Mesendoderm (in vitro differentiated cells): ENCODE measurements at places on chromosomes 5 and 9.

- no peak for DNase-seq
Observed at GRCh38 chr5:141586246-141586645, 32.6 kb downstream of the DIAPH1 start.

DNA sequence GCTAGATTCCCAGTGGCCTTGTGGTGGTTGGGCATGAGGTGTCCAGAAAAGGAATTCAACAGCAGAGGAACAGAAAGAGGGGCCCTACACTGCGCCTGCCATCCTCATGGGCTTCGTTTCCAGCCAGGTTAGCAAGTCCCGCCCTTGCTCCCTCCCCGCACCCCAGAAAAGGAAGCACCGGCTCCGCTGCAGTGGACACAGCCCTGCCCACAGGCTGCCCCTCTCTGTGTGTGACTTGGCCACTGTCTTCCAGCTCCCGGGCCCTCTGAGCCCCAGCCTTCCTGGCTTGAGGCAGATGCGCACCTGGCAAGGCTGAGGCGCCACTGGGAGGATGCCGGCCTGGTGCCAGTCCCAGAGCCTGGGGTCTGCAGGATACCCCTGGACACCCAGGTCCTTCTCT lies 305.0 kb upstream of the IRX4 start:
- no peak for DNase-seq

DNA sequence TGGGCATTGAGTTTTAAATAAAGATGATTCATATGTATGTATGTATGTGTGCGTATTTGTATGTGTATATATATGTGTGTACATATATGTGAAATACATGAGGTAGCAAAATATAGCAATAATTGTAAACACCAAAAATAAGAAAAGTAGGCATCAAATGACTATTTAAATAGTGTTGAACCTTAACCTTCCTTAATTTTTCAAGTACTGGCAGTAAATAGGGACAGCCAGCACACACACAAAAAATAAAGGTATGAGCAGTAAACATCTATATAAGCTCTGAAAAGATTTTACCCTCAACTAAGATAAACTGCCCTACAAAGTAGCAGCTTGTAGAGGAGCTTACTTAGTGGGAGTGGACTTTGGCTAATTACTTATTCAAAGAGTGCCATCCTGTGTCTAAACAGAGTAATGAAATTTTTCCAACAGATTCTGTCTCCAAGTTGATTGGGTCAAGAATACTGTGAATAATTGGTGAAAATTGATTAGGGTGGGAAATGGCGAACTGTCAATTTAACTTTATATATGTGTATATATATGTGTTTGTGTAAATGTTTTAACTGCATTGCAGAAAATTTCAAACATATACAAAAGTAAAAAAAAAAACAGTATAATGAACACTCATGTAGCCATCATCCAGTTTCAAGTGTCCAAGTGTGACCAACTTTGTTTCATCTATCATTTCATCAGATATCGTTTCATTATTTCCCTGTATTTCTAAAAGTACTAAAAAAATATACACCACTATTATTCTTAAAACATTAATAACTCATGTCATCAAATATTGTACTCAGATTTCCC lies 2.0 kb upstream of the ADAMTS6 start:
- peak; percentile 79 for DNase-seq

- DNase-seq, result peak; percentile 79
Observed at GRCh38 chr9:121861501-121862180, 210.2 kb downstream of the DAB2IP start.

GRCh38 chr5:144352732-144353317 lies 182.2 kb downstream of the KCTD16 start:
- DNase-seq, result no peak

DNA sequence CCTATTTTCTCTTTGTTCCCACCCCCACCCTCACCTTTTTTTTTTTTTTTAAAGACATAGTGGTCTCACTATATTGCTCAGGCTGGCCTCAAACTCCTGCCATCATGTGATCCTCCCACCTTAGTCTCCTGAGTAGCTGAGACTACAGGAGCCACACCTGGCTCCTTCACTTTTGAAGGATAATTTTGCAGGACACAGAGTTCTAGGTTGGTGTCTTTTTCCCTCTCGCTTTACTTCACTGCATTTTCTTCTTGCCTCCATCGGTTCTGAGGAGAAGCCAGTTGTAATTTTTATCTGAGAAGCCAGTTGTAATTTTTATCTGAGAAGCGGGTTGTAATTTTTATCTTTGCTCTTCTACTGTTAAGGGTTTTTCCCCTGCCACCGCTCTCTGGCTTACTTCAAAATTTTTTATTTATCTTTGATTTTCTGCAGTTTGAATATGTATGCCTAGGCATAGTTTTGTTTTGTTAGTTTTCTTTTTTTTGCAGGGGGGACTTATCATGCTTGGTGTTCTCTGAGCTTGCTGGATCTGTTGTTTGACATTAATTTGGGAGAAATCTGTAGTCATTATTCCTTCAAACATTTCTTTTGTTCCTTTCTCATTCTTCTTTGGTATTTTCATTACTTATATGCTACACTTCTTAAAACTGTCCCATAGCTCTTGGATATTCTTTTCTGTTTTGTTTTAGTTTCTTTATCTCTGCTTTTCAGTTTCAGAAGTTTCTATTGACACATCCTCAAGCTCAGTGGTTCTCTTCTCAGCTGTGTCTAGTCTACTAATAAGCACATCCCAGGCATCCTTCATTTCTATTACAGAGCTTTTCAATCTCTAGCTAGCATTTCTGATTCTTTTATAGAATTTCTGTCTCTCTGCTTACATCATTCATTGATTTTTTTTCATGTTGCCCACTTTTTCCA lies 148.2 kb upstream of the CHD1 start:
- no peak for DNase-seq

- peak; percentile 94 for DNase-seq
Observed at GRCh38 chr9:133558191-133559126, 24.0 kb downstream of the ADAMTSL2 start.

DNA sequence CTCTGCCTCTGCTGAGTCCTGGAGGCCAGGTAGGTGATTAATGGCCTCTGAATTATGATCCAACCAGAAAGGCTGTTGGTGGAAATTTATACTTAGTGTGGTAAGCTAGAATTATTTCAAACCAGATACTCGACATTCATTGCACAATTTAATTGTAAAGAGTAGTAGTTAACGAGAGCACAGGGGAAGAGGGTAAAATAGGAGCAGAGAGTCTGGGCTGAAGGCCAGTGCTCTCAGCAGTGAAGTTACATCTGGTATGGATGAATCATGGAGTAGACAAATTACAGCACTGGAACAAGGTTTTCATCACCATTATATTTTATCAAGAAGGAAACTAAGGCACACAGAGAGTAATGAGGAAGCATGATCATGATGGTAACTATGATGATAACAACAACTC lies 92.5 kb downstream of the TLR4 start:
- DNase-seq, result no peak

GRCh38 chr5:127941646-127942045 lies 141.9 kb upstream of the SLC12A2 start:
- DNase-seq, result no peak

GRCh38 chr9:109652971-109653370 lies 127.0 kb upstream of the PALM2AKAP2 start:
- peak; percentile 52 for DNase-seq

DNA sequence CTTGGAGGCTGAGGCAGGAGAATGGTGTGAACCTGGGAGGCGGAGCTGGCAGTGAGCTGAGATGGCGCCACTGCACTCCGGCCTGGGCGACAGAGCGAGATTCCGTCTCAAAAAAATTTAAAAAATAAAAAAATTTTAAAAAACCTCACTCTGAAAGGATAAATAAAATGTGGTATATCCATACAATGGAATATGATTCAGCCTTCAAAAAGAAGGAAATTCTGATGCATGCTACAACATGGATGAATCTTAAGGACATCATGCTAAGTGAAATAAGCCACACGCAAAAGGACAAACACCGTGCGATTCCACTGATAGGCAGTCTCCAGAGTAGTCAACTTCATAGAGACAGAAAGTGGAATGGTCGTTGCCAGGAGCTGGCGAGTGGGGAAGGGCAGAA lies 8.4 kb downstream of the DBN1 start:
- DNase-seq, result no peak

DNA sequence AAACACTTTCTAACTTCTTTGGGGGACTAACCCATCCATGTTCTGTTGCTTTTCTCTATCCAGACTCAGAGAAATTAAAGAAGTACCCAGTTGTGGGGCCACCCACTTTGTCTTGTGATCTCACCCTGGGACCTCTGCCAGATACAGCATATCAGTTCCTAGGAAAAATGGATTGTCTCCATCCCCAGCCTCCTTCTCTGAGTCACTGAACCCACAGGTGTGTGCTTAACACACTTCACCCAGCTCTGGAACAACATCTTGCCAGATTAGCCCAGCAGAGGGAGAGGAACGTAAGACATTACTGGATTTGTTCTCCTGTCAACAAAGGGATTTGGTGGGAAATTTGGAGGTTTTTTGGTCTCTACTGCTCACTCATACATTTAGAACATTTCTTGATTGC lies 19.2 kb downstream of the FAM240B start:
- no peak for DNase-seq

GRCh38 chr5:90477073-90477472 lies 2.4 kb downstream of the POLR3G start:
- peak; percentile 87 for DNase-seq

- peak; percentile 76 for DNase-seq
Observed at GRCh38 chr5:84239494-84239893, 145.2 kb downstream of the EDIL3 start.

GRCh38 chr5:125057912-125058826 lies 311.7 kb upstream of the ZNF608 start:
- DNase-seq, result no peak

DNA sequence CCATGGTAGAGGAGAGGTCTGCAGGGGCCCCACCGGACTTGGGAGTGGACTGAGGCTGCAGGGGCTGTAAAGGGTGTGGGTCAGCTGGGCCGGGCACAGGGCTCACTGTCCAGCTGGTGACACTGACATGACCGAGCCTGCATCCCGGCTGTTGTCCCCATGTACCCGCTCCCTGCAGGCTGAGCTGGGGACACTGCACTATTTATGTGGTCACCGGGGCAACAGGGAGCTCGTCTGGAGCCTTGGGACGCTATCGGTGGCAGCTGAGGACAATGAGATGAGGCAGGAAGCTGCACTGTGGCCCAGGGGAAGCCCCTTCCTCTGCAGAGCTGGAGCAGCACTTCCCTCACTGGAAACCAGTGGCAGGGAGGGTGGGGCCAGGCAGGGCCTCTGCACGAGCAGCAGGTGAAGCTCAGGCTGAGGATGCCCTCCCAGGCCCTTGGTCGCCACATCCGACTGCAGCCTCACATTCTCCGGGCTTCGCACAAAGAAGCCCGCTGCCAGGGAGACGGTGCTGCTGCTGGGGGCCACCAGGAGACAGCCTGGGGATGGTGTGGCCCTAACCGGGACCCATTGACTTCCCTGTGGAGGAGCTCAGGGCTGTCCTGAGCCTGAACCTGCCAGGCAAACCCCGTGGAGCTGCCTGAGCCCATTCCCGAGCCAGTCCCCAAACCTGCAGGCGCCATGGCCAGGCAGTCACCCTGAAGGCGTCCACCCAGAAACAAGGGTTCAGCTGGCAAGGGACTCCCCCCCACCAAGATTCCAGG lies 26.4 kb downstream of the ZDHHC11B start:
- peak; percentile 92 for DNase-seq

DNA sequence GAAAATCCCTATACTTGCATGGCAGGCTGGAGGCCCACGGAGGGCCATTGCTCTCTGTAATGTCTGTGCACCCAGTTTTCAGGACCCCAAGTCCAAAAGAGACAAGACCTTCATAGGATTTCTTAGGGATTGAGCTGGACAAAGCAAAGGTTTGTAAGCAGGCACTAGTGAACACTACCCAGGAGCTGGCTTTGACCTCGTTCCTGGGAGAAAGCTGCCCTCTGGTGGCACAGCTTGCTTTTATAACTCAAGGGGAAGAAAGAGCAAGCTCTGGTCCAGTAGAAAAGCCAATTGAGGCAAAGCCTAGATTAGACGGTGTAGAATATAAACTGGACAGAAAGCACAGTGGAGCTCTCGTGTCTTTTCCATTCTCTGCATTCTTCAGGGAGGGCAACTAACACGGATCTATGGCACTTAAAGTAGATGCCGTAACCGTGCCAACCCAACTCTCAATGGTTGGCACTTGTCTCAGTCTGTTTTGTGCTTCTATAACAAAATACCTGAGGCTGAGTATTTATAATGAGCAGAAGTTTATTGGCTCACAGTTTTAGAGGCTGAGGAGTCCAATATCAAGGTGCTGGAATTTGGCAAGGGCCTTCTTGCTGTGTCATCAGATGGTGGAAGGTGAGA lies 7.9 kb downstream of the GABRP start:
- DNase-seq, result peak; percentile 84

DNA sequence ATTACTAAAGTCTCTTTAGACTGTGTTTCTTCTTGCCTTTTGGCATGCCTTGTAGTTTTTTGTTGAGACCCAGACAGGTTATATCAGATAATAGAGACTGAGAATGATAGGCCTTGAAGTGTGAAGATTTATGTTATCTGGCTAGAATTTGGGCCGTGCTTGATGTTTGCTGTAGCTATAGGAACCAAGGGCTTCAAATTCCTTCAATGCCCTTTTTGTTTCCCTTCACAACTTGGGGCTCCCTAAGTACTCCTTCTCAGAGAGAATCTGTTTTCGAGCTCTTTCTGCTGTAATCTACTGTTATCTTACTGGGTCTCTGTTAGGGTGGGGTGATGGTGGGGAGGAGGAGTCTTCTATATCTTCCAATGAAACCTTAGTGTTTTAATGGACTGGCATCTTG lies 95.3 kb upstream of the CKMT2 start:
- peak; percentile 66 for DNase-seq

DNA sequence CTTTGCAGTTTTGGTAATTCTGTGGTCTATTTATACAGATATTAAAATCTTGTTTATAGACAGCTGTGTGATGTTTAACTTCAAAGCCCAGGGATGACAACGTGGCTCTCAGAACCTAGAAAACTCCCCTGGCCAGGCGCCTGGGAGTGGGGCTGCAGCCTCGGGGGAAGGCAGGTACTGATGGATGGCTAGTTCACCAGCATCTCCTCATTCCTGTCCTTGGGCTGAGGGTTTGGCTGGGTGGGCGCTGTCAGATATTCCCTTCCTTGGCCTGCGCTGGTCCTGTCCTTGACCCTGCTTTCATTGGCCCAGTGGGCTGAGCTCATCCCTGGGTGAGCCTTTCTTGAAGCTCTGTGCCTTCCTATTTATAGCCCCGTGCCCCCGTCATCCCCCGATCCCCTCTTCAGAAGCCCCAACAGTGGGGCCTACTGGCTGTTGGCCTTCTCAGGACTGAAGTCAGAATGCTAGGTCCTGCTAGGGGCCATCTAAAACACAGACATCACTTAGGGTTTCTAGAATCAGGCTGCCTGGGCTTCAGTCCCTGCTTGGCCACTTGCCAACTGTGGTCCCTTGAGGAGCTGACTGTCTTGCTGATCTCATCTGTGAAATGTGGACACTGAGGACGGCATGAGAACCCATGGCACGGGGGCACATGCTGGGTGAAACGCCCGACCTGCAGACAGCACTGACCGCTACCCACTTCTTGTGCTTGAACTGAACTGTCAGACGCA lies 20.9 kb downstream of the SH3GLB2 start:
- no peak for DNase-seq

DNA sequence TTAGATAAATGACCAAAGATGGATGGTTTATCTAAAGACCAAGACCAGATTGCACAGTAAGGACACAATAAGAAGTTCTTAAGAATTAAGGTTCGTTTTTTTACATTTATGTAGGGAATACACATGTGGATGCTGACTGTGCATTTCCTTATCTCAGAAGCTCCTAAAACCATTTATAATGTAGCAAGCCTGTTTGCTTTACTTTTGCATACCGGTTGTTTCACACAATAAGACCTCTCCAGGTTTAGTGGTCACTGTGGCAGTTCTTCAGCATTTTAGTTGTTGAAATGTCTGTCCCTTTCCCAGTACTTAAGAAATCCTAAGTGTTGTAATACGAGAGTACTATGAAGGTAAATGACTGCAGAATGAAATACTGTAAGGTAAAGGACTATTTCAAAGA lies 43.6 kb downstream of the BASP1 start:
- no peak for DNase-seq
